Stimulated activated CD8-positive, alpha-beta memory T cell treated with anti-CD3 and anti-CD28 coated beads, Interleukin-12 subunit alpha, Interleukin-12 subunit beta, amount 100 ng/mL, for 4 hours (primary cell): ENCODE measurements at places on chromosomes 4 and X.

- DNase-seq = peak; percentile 53
Observed at GRCh38 chr4:6974138-6974848, 64.7 kb downstream of the TBC1D14 start.

- DNase-seq = no peak
Observed at GRCh38 chr4:185945906-185946305, 123.0 kb upstream of the TLR3 start.

DNA sequence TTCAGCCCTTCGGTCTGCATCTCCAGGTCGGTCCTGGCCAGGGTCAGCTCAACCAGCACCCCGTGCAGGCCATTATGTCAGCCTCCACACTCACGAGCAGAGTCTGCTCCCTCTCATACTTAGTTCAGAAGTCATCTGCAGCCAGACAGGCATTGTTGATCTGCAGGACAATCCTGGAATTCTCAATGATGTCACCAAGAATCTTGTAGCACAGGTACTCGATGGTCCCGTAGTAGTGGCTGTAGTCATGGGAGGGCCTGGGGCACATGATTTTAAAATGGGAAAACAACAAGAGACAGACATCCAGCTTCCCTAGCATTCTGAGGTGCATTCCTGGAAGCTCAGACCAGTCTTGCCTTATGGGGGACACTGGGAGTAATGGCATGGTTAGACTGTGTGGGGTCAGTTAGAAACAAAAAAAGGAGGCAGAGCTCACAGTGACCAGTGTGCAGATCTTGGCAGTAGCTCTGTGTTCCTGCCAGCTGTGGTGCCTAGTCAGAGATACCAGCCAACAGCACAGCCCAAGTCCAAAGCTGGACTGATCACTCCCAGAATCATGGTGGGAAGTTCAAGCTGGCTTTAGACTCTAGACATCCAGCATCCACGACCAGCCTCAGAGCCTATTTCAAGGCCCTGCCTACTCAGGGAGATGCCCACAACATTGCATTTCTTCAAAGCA is 31.9 kb downstream of the LRIT3 start:
- DNase-seq = no peak

DNA sequence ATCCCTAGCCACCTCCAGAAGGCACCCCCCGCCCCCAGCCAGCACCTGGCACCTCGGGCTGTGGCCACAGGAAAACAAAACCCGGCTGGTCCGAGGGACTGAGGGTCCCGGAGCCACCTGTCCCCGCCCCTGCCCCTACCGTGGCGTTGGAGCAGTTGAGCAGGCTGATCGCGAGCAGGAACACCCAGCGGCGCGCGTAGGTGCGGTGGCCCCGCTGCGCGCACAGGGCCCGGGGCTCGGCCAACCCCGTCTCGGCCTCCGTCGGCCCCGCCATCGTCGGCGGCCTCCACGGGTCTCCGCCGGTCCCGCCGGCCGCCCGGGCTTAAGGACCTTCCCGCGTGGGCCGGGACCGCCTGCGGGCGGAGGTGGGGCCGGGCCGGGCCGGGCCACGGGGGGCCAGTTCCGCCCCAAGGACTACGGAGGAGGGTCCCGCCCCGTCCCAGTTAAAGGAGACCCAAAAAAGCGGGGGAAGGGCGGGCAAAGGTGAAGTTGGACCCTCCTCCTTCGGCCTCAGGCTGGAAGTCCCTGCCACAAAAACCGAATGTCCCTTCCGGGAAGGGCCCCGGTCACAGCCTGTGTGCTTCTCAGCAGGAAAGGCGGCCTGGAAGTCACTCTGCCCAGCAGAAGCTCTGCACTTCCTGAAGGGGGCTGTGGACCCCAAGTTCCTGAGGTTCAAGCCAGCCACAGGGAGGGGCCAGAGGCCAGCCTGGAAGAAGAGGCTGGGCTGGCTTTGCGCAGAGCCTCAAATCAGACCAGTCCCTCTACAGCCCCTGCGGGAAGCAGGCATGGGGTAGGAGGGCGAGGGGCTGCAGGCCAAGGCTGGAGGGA is at the start of gene SLC49A3:
TSS of gene SLC49A3 (minus strand) at position 298 of the 828 bp plus-strand sequence. CDS start at position 274, 24 bp downstream.
- DNase-seq = no peak

DNA sequence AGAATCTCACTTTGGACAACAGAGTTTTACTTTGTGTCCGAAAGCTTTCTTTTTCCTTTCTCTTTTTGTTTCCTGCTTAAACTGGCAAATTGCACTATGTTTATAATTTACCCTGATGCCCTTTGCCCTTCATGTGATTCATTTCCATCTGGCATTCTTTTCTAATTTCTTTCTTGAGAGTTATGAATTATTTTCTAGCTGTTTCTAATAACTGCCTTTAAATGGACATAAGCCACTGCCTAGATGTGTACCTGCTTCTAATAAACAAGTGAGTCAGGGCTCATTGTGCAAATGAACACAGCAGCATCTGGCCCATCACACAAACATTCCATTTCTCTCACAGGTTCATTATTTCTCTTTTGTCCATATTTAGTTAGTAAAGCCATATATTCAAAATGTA is 242.3 kb upstream of the GPRIN3 start:
- no peak for DNase-seq

GRCh38 chr4:38957893-38958292 is 74.3 kb downstream of the TMEM156 start:
- DNase-seq = no peak

- DNase-seq = no peak
Observed at GRCh38 chr4:139658185-139658584, 7.4 kb upstream of the MGST2 start.

- no peak for DNase-seq
Observed at GRCh38 chr4:108450236-108450898, 170.0 kb upstream of the RPL34 start.

GRCh38 chrX:155611302-155611701 is 1.4 kb downstream of the TMLHE start:
- no peak for DNase-seq
